ENCODE measurements at places on chromosomes 5 and 9. TPM values are rescaled to one million over a fixed set of nuclear protein-coding genes. Genes with fewer than 3 reads are reported as not detected.

- no peak for DNase-seq
Observed at GRCh38 chr5:128522336-128522735, 15.7 kb downstream of the FBN2 start.

GRCh38 chr9:131279196-131279862 is 3.0 kb upstream of the FAM78A start:
- no peak for DNase-seq

DNA sequence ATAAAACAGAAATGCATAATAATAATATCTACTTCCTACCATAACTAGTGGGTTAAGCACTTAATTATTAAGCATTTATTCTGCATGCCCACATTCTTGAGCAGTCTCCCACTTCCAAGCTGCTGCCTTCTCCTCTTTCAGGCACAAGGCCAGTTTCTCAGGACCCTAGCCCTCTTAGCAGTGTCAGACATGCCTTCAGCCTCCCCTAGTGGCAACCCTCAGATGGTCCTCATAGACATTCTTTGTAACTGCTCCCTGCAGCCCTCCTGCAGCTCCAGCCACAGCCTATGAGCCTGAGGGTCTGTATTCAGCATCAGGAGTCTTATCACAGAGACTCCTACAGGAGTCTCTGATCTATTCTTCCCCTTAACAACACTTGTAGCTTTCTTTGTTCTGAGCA is 3.9 kb downstream of the IL9 start:
- no peak for DNase-seq

DNA sequence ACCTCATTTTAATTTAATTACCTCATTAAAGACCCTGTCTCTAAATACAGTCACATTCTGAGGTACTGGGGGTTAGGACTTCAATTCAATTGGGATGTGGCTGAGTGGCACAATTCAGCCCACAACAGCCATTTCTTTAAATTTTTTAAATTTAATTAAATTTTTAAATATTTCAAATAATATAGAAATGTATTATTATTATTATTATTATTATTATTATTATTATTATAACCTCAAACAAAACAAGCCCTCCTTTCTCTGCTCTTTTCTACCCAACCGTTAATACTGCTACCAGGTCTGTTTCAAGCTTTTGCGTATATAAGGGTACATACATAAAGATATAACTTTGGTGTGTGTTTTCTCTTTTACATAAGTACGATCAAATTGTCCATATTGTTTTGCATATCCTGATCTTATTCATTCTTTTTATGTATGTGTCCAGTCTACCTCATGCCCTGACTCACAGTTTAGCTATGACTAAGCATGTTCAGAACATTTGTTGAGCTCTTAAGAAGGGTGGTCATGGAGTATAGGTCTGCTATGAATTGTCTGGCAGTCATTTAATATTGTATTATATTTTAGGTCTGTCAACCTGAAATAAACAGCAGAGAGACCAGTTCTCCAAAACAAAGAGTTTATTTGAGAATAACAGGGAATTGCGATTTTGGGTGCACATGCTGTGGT is 16.1 kb upstream of the RAB14 start:
- DNase-seq: no peak

DNA sequence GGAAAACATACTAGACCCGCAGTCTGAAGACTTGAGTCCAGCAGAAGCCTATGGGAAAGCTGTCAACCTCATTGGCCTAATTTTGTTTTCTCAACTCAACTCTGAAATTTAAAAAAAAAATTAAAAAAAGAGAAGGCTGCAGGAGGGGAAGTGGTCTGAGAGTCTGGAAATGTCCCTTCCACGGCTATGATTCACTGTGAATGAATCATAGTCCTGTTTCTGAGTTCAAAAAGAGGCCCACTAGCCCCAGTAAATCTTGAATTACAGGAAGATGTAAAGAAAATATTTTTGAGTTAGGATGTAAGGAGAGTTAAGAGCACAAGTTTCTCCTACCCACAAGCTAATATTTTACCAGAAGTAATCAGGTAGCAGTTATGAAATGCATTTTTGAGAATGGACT is 565.5 kb upstream of the DMAC1 start:
- no peak for DNase-seq

DNA sequence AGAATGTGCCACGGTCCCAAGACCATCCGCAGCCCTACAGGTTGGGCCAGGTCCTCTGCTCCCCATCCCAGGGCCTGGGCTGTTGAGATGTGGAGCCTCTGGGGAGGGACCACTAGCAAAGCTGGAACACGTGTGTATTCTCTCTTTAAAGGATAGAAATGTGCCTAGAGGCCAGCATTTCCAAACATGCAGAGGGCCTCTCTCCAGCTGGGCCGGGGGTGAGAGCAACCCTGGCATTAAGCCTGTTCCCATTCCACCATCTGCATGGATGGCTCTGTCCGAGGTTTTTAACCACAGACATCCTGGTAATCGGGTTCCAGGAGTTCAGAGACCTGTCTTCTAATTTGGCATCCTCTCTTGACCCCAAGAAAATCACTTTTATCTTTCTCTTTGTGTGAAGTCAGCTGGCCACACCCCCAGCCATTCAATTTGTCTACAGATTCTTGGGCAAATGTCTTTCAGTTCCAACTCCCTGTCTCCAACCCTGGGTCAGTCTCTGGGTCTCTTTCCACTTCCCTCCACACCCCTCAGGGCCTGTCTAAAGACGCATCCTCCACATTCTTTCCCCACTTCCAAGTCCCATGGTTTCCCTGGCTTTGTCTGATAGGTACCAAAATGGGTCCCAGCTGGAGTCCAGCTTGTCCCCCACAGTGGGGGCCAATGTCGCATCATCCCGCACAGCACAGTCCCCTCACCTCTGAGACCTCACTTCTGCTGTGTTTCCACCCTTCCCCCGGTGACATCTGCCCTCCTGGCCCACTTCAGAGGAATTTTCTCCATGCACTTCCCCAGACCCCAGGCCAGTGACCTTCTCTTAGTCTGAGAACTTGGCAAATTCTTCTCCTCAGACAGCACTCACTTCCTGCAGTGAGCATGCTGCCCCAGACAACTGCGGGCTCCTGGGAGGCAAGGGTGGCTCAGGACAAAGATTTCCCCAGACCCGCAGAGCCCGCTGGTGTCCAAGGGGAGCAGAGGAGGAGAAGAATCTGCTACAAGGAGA is 56.8 kb downstream of the PTPDC1 start:
- DNase-seq: no peak

GRCh38 chr5:176570044-176570443 is 20.9 kb downstream of the CDHR2 start:
- DNase-seq: no peak

DNA sequence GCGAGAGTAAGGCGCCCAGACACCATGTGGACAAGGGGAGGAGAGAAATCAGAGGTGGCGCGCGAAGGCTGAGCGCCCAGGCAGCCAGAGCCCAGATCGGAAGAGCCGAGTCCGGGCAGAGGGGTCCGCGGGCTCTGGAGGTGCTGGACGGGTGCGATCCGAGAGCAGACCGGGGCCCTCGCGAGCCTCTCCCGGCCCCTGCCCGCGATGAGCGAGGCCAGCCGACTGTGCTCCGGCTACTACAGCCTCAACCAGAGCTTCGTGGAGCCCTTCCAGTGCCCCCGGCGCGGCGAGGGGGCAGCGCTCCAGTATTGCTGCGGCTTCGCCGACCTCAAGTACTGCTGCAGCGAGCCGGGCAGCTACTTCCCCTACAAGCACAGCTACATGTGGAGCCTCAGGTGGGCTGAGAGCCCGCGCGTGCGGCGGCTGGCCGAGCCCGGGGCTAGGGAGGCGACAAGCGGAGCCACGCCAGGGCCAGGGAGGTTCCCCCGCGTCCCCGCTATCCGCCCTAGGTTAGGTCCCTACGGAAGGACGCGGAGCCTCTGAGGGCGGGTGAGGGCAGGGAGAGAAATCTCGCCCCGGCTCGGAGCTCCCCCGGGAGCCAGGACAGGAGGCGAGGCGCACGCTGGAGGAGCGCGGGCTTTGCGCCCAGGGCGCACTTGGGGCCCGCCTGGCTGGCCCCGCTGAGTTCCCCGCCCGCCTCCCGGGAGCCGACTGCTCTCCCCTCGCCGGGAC is at the start of gene SHISAL2B:
SHISAL2B (plus strand) TSS at position 87 of the 735 bp plus-strand sequence; CDS start at position 208, 121 bp downstream.
- no peak for DNase-seq

DNA sequence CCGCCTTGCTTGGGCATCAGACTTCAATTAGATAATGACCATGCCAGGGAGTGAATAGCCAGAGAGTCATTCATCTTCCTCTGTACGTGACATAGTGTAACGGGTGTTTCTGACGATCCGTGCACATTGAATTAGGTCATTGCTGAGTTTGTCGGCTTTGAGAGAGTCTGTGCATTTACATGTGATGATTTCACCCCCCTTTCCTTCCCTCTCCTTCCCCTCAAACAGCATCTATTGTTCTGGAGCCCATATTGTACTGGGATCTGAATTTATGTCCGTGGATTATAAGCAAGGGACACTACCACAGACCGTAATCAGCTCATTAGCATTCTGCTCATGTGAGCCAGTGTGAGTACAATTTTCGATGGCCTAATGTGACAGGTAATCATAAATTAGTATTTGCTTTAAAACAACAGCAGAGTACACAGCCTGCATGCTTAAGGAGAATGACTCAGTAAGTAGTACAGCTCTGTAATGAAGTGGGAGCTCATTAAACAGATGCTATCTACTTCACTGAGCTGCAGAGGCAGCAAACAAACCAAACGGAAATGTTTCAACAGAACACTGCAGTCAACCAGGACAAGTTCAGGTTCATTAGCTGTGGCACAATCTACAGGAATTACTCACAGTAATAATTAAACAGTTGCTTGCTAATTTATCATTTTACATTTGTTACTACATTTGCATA is 302.1 kb downstream of the CSNK1G3 start:
- no peak for DNase-seq

GRCh38 chr9:115267790-115268189 is 149.8 kb upstream of the TNC start:
- no peak for DNase-seq

GRCh38 chr5:68612972-68613371 is 397.4 kb downstream of the PIK3R1 start:
- DNase-seq: no peak

- no peak for DNase-seq
Observed at GRCh38 chr9:130289711-130290241, 24.2 kb downstream of the HMCN2 start.

DNA sequence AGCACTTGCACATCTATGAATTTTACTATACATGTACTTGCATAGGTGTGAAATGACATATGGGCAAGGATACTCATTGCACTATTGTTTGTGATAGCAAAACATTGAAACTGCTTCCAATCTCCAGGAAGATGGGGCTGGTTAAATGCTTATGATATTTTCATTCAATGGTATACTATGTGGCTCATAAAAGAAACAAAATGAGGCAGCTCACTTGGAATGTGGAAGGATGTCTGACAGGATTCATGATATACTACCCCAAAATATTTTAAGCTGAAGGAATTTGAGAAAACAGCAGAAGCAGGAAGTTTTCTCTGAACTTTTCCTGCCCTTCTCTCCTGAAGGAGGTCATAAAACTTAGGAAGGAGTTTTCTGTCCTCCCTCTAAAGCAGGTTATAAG is 99.6 kb upstream of the CAST start:
- no peak for DNase-seq

GRCh38 chr9:130864541-130864940 is 29.5 kb downstream of the ABL1 start:
- DNase-seq: no peak

DNA sequence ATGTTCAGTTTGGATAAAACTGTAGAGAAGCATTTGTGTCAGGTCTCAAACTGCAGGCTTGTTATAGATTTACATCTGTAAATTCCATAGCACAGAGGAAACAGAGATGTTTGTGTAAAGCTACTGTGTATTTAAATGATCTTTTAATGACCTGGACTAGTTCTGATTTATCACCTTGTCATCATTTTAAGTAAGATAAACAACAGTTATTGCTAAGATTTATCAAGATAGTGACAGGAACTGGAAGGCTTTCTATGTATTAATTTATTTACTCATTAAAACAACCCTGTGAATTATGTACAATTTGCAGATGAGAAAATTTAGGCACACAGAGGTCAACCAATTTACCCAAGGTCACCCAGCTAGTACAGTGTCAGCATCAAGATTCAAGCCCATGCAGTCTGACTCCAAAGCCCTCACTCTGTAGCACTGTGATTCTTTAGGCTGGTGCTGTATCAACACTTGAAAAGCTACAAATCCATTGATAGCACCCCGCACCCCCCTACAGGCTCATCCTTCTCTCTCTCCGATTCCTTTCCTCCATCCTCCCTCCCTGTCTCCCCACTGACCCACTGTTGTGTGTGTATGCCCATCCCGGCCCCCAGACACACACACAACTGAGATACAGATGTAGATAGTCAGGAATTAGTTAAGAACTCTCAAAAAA is 184.5 kb downstream of the FBN2 start:
- no peak for DNase-seq

- no peak for DNase-seq
Observed at GRCh38 chr9:13113751-13114150, 165.7 kb downstream of the MPDZ start.

DNA sequence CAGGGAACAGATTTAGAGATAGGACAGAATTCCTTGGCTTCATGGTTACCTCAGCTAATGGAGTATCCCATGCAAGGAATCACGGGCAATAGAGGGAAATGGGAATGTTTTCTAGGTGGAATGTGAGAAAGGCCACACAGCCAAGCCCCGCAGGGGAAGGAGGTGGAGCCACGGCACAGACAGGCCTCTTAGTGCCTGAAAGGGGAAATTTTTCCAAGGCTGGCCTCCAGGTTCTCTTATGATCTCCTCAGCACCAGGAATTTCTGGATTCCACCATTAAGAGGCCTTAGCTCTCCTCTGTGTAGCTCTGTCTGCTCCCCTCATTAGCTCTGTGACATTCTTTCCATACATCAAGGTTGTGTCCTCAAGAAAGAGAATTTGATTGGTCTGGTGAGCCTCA is 124.7 kb downstream of the GALNT10 start:
- no peak for DNase-seq

- DNase-seq: no peak
Observed at GRCh38 chr5:10645146-10645545, 81.3 kb downstream of the ANKRD33B start.

DNA sequence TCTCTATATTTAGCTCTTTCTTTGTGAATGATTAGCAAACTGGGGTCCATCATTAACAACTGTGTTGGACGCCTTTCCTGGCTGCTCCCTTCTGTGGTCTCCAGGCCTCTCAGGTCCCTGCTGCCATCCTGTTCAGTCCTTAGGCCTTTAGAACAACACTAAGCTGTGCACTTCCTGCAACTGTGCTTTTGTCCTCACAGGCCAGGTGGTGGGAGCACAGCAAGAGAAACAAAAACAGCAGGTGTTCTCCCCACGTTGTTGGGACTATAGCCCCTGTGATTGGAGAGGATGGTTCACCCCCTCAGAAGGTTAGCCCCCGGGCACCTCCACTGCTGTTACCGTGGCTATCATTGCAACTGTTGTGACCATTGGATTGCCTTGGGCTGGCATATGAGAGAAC is 41.7 kb upstream of the CLINT1 start:
- no peak for DNase-seq

CTXN3 gene
- total RNA-seq: not detected

OR1Q1 gene
- total RNA-seq: not detected

ACSL6 gene
- total RNA-seq: 14.3 TPM

IQGAP2 gene
- total RNA-seq: 34.3 TPM

MEIKIN gene
- total RNA-seq: not detected

All from CD8-positive, alpha-beta T cell (primary cell).